ENCODE measurements at places on chromosomes 6 and 20. TPM values are rescaled to one million over a fixed set of nuclear protein-coding genes. Genes with fewer than 3 reads are reported as not detected.
A peak's percentile ranks its signal among the peaks of the same experiment; 100 is the strongest.

GRCh38 chr6:78243519-78243918 is 590.7 kb downstream of the MEI4 start:
- H3K27me3 ChIP-seq, result no peaks in the 10 kb centered on the region
- H3K4me3 ChIP-seq, result no peak overlapping the region
- no peaks in the 10 kb centered on the region for H3K4me1 ChIP-seq
- H3K27ac ChIP-seq, result no peak overlapping the region
- no peak for DNase-seq
- no peaks in the 10 kb centered on the region for H3K36me3 ChIP-seq

DNA sequence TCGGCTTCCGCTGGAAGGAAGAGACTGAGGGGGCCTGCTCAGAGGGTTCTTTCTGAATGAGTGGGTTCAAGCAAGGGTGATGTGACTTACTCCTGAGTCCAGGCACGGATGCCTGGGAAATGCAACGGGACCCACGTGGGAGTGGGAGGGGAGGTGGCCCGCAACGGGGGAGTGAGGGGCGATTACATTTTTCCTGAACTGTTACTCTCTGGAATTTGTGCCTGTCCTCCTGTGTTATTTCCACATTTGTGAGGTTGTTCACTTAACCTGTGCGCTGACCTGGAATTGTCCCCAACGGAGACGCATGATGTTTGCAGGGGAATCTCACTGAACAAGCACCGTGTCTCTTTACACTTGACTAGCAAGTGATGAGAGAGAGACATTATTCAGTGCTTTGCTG is 209.4 kb downstream of the CDH4 start:
- no peaks in the 10 kb centered on the region for H3K27me3 ChIP-seq
- no peak for DNase-seq
- H3K36me3 ChIP-seq, result no peaks in the 10 kb centered on the region
- H3K4me1 ChIP-seq, result no peaks in the 10 kb centered on the region

GRCh38 chr6:84344005-84344404 is 116.6 kb upstream of the CEP162 start:
- H3K4me1 ChIP-seq, result no peaks in the 10 kb centered on the region
- no peak overlapping the region for H3K27ac ChIP-seq
- no peaks in the 10 kb centered on the region for H3K27me3 ChIP-seq
- DNase-seq, result no peak

GRCh38 chr6:98566126-98566525 is 268.2 kb upstream of the POU3F2 start:
- no peak for DNase-seq
- no peaks in the 10 kb centered on the region for H3K27me3 ChIP-seq
- no peaks in the 10 kb centered on the region for H3K4me1 ChIP-seq

GRCh38 chr6:657743-658142 is 843 bp upstream of the HUS1B start:
- peak overlapping the region; percentile 95 for H3K27ac ChIP-seq
- H3K27me3 ChIP-seq, result no peaks in the 10 kb centered on the region
- peak; percentile 43 for DNase-seq
- peaks cover 9% of the 10 kb centered on the region for H3K4me1 ChIP-seq
- H3K36me3 ChIP-seq, result no peaks in the 10 kb centered on the region

GRCh38 chr6:70389261-70389660 is 24.0 kb upstream of the FAM135A start:
- no peak overlapping the region for H3K27ac ChIP-seq
- no peaks in the 10 kb centered on the region for H3K36me3 ChIP-seq
- peaks cover 5% of the 10 kb centered on the region for H3K27me3 ChIP-seq

- H3K36me3 ChIP-seq, result no peaks in the 10 kb centered on the region
- H3K27me3 ChIP-seq, result no peaks in the 10 kb centered on the region
- no peak overlapping the region for H3K27ac ChIP-seq
- peak; percentile 60 for DNase-seq
- H3K4me3 ChIP-seq, result no peak overlapping the region
- peaks cover 8% of the 10 kb centered on the region for H3K4me1 ChIP-seq
Measured at GRCh38 chr20:45109634-45110033, 5.3 kb downstream of the WFDC5 start.

- no peaks in the 10 kb centered on the region for H3K27me3 ChIP-seq
- no peaks in the 10 kb centered on the region for H3K36me3 ChIP-seq
- peak overlapping the region; percentile 51 for H3K4me3 ChIP-seq
- peaks cover 12% of the 10 kb centered on the region for H3K4me1 ChIP-seq
Measured at GRCh38 chr6:106026748-106027715, 59.1 kb upstream of the PRDM1 start.

Gene SLC17A9
- 5.6 TPM for total RNA-seq

Gene ASXL1
- total RNA-seq, result 64.2 TPM

Gene TRIM31
- total RNA-seq, result not detected

Gene HLA-DOB
- not detected for total RNA-seq

Gene MUC22
- total RNA-seq, result not detected

Gene PABPC1L
- 11.2 TPM for total RNA-seq
